ENCODE measurements at places on chromosomes 5 and 9.

- peak; percentile 75 for DNase-seq
These were observed 27.5 kb downstream of the SH3TC2 start for GRCh38 chr5:149035372-149035790.

DNA sequence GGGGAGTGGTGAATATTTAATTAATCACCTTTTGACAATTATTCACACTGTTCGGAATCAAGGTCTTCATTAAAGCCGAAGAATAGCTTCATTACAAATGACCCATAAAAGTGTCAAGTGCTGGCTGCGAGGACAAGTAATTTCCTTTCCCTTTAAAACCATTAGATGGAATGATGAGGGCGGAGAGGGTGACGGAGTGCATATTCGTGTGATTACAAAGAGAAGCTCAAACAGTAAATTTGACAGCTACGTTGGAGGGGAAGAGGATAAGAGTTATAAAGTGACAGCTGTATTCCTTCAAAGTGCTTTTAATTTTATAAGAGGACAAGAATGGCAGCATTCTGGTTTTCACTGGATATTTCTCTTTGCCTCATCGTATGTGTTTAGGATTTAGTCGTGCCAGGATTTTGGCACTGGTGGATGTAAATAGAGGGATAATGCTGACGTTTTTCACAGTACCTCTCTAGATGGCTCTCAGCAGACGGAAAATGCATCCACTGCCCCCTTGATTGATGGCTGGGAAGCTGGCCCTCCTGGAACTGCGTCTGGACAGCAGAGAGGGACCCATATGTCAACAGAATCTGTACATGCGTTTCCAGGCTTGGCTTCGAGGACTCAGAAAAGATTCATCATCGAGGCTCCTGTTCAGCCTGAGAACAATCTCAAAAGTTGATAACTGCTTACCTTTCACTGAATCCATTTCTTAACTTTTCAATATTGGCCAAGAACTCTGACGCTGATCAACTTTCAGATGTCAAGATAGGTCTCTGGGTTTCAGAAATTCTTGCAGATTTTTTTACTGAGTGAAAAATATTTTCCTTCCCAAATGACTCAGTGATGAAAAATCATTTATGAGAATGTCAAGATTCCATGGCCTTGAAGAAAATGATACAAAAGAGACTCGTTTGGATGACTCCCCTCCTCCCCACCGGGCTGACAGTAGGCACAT, 50.4 kb upstream of the IRX2 start:
- DNase-seq: no peak

- DNase-seq: no peak
These were observed 8.8 kb upstream of the OMD start for GRCh38 chr9:92432972-92433548.

GRCh38 chr9:92147852-92148180, 32.6 kb upstream of the SPTLC1 start:
- no peak for DNase-seq

DNA sequence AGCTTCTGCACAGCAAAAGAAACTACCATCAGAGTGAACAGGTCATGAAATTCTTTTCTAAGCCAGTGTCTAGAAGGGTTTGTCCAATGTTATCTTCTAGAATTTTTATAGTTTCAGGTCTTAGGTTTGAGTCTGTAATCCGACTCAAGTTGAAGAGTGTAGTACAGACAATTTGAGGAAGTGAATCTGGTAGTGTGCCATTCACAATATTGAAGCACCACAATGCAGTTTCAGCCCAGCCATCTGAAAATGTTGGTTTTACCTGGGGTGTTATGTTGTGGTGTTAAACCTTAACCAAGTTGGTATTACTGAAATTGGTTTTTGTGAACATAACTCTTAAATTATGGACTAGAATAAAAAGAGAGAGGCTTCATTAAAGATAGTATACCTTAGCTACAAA, 77.2 kb downstream of the ADAMTS16 start:
- DNase-seq: no peak

DNA sequence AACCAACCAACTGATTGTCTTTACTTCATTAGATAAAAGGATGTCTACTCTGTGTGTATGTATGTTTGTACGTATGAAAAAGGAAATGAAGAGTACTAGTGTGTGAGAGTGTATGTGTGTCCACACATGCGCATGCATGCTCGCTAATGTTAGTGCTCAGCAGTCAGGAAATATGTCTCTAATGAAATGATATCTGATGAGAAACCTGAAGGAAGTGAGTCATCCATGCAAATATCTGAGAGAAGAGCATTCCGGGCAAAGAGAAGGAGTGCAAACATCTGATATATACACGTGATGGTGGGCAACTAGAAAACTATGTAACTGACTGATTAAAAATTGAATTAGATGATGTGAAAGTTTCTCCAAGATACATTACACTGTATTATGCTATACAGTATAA, 29.6 kb upstream of the UGCG start:
- DNase-seq: no peak

GRCh38 chr9:95592931-95593330, 76.2 kb upstream of the PTCH1 start:
- no peak for DNase-seq

DNA sequence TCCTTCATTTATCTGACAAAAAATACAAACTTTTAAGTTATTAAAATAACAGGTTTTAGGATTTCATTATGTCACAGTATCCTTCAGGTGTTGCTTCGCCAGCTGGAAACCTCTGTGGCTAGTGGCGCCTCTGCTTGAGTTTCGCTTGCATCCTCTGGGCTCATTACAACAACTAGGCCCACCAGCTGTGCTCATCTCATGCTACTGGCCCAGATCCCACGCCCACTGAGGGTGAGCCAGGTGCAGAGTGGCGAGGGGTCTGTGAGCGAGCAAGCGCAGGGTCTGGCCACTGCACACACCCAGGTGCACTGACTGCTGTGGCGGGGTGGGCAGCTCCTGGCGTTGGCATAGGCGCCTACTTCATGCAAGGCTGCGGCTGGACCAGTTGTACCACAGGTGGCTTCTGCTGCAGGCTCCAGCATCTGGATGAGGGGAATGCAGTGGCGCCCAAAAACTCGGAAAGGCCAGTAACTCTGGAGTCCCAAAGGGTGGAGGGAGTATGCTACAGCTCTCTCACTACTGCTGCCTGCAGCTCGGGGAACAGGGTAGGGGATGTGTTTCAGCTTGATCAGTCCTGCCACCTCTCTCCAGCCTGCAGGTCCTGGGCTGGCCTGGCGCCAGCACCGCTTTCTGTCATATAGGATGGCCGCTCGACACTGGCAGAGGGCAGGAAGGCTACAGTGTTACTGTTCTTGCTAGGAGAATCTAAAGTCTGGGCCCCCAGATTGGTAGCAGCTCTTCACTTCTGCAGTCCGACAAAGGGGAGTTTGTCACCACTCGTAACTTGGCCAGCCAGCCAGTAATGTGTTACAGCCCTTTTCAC, 452.1 kb downstream of the TUSC1 start:
- DNase-seq: no peak

DNA sequence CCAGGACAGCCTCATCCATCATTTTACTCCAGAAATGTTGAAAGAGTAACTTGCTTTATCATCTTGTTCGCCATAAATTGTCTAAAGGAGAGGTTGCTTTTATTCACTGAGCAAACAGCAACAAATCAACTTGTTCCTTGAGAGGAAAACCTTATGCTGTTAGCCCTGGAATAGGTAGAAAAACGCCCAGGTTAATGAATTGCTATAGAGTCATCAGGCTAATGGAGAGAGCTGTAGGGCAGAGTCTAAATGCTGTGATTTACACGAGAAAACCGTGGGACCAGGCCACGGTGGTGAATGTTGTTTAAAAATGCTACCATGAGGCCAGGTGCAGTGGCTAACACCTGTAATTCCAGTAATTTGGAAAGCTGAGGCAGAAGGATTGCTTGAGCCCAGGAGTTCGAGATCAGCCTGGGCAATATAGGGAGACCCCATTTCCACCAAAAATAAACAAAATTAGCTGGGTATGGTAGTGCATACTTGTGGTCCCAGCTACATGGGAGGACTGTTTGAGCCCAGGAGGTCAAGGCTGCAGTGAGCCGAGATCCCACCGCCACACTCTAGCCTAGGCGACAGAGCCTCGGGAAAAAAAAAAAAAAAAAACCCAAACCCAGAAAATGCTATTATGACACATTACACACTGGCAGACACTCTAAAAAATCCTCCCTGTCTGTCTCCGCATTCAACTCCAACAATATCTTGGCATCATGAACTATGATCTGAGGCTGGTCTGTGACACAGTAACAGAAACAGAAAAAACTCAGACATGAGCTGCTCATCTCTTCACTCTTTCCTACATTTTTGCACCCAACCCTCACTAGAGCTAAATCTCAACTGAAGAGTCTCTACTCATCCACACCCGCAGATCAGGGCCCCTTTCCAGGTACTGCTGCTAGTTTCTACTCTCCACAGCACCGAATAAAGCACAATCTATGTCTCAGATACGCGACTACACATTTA, 118.6 kb upstream of the RETREG1 start:
- DNase-seq: no peak

GRCh38 chr9:98218562-98219363, 26.3 kb upstream of the CORO2A start:
- DNase-seq: peak; percentile 16

DNA sequence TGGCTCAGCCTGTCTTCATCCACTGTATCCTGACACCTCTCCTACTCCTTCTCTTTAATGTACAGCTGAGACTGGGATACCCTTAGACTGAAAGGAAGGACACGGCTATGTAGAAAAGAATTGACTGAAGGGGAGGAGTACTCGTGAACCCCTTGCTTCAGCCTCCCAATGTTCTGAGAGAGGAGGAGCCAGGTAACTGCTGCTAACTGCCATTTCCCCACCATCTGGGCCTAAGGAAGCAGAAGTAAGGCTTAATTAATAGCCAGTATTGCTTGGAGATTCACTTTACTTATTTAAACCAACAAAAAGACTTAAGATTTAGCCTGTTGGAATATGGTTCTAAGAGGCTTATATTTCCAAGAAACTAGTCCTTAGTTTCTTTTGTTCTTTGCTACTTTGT, 18.8 kb upstream of the RGS3 start:
- no peak for DNase-seq

DNA sequence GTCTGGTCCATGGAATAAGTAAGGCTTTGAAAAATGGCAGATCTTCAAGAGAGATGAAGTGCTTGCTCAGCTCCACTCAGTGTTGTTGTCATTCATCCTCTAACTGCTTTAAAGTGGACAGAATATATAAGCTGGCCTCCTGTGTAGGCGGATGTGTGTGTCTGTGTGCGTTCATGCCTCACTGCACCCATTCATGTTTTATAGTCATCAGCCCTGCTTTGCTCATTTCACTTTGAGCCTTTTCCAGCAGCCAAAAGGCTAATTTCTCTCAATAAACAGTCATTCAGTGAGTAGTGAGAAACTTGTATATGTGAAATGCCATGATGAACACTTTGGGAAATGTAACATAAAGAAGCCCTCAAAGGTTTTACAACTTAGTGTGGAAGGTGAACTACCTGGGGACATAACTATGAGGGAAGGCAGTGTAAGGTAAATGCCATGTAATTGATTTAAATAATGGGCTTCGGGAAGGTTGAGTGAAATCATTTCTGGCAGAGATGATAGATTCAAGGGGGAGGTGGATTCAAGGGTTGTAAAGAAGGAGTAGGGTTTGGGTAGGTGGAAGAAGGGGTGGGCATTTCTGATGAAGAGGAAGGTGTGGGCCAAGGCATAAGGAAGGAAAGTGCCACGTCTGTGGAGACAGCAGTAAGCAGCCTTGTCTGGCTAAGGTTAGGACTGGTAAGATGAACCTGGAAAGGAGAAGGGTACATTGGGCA, 15.7 kb downstream of the TTC23L start:
- no peak for DNase-seq

DNA sequence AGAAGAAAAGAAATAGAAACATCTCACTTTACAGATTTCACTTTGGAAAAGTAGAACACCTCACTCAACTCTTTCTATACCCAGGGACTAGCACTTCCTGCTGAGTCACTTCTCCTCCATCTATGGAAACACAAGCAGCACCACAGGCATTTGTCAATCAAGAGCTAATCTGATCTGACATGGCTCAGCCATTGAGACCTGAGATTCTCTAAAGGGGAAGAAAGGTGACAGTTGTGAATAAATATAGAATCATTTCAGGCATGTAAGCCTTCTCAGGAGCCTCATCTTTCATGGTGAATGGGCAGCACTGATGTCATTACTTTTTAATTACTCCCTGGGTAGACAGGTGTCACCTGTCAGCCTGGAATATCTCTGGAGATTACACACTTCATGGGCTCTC, 559.8 kb downstream of the HINT1 start:
- no peak for DNase-seq

GRCh38 chr5:160469156-160470144, 47.8 kb downstream of the PTTG1 start:
- DNase-seq: no peak

DNA sequence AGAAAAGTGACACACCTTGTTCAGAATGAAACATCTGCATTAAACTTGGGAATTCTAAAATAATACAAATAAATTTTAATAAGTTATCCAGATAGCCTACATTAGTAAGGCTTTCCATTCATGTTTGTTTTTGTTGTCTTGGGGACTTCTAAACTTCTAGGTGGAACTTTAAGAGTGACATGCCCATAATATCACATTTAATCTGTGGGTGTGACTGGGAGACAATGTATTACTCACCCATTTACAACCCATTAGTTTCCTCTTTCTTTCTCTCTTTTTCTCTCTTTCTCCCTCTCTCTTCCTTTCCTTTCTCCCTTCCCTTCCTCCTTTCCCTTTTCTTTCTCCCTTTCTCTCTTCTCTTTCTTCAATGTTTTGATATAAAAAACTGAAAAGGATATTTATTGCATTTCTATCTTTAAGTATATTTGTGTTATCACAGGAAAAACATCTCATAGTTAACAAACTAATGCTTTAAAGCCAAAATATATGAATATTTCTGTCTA, 12.5 kb upstream of the PTGER4 start:
- no peak for DNase-seq

GRCh38 chr9:78064075-78064474, 32.5 kb upstream of the GNAQ start:
- DNase-seq: no peak

- DNase-seq: no peak
These were observed 65.3 kb downstream of the CSNK1A1 start for GRCh38 chr5:149485655-149486615.

DNA sequence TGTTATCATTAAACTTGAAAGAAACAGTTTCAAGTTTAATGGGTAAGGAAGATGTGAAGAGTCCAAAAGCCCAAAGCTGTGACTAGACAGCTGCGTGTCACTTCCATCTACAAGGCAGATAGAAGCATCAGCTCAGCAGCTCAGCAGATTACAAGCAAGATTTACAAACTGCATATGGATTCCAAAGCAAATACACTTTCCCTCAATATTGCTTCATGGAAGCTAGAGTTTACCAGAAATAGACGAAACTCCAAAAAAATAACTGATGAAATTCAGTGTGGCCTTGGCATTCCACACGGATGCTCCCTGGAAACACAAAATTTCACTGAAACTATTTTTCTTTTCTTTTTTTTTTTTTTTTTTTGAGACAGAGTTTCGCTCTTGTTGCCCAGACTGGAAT, 17.9 kb downstream of the MYO10 start:
- no peak for DNase-seq
